ENCODE measurements at places on chromosomes 3 and 15.

DNA sequence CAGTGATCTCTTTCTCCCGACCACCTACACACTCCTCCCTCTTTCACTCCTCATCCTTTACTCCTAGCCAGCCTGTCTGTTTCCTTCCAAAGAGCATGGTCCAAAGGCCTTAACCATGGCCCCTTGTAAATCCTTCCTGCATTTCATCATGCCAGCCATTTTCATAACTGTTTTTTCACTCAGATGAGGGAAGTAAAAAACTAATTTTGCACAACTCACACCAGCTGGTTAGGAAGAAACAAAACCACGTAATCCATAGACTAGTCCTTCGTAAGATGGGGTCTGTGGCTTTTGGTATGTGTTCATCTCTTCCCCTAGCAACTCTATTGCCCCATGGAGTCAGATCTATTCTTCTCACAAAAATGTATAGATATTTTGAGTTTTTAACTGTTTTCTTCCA lies 187.8 kb downstream of the SHOX2 start:
- DNase-seq = no peak

- DNase-seq = no peak
Measured at GRCh38 chr3:99755831-99756230, 61.8 kb upstream of the CMSS1 start.

GRCh38 chr15:62896380-62896866 lies 146.1 kb upstream of the TPM1 start:
- no peak for DNase-seq

- DNase-seq = peak; percentile 81
Measured at GRCh38 chr3:115692887-115693524, 69.7 kb downstream of the GAP43 start.

DNA sequence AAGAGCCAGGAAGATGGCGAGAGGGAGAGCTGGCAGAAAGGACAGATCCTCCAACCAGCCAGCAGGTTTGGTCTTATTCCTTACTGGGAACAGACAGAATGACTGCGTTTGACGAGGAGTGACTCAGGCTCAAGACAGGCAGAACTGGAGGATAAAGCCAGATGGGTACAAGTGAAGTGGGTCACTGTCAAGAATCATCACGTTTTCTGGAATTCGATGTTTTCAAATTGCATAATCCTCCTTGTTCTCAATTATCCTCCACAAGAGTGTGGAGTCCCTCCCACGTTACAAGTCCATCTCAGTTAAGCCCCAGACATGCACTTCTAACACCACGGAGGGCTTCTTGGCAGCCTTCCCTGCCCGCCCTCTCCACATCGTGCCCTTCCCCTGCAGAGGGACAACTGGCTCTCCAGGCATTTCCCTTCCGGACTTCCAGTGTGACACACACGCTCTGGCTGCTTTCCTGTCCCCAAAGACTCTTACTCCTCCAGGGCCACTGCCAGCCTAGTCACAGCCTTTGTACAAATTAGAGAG lies 183.1 kb downstream of the CHST2 start:
- DNase-seq = no peak

- DNase-seq = no peak
Measured at GRCh38 chr15:22780267-22780666, 6.2 kb upstream of the NIPA1 start.

GRCh38 chr3:78154521-78155186 lies 1114.8 kb downstream of the ROBO2 start:
- DNase-seq = no peak

- DNase-seq = no peak
Measured at GRCh38 chr3:156615592-156616173, 58.7 kb upstream of the TIPARP start.

DNA sequence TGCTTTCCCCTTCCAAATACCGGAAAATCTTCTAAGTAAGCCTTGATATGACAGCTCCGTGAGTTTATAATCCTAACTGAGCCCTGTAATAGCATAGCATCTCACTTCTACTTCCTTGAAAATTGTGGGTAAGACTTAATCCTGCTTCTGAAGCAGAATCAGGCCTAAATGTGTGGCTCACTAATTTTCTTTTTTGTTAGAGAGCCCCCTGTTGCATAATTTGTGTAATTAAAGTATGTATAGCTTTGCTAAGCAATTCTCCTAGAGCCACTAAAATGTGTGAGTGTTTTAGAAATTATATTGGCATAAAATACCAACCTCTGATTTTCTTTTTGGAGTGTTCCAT lies 304.4 kb downstream of the FGF12 start:
- no peak for DNase-seq

All from activated effector memory CD4-positive, alpha-beta T cell treated with anti-CD3 and anti-CD28 coated beads, Interleukin-2, amount 50 U/mL, for 16 hours (primary cell).